ENCODE measurements at places on chromosomes 6 and 20.

DNA sequence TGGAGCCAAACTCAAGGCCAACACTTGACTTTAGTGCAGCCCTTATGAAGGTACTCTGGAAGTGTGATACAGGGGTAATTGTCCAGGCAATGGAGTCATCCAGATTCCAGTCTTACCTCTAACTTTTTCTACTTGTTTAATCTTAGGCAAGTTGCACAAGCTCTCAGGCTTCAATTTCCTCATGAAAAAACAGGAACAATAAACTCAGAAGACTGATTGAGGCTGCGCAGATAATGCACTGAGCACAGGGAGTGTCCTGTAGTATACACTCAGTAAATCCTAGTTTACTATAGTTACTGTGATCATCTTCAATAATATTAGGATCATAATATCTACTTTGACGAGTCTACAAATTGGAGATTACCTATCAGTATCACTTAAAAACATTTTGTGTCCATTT, 127.5 kb upstream of the SMLR1 start:
- DNase-seq = no peak

- DNase-seq = no peak
Measured at GRCh38 chr20:63442100-63442493, 30.4 kb downstream of the KCNQ2 start.

- no peak for DNase-seq
Measured at GRCh38 chr6:2979819-2980464, 8.6 kb upstream of the SERPINB6 start.

- DNase-seq = no peak
Measured at GRCh38 chr6:39840781-39841180, 48.6 kb downstream of the DAAM2 start.

DNA sequence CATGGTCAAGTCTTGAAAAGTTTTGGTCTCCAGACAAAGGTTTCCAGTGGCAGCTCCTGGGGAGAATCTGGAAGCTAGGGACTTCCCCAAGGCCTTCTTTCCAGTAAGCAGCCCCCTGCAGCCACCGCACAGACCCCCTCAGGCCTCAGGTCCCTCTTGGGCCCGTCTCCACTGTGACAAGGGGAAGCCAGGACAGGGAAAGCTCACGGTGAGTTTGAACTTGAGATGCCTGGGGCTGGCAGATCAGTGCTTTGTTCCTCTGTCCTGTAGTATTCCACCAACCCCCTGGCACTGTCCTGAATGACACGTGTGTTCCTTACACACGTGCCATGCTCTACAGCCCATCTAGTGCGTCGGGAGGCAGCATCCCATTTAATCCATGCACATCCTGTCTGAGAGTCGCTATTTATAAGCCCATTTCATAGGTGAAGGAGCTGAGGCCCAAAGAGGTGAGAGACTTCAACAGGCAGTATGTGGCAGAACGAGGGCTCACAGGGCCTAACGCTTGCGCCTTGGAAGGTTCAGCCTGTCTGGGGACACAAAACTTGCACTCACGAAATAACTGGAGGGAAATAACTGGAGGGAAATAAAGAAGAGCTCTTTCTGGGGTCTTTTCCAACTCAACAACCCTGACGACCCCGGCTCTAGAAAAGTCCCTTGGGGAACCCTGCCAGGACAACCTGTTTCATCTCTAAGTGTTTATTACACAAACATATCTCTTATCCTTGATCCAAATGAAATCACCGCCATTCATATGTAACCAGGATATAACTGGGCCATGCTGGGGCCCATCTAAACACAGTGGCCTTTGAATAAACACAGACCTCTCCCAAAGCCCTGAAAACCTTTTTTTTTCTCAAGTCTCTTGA, 123.0 kb downstream of the BANF2 start:
- DNase-seq = no peak

GRCh38 chr20:35461620-35462019, 6.2 kb downstream of the CEP250 start:
- no peak for DNase-seq

GRCh38 chr6:12279322-12280091, 10.7 kb upstream of the EDN1 start:
- no peak for DNase-seq

DNA sequence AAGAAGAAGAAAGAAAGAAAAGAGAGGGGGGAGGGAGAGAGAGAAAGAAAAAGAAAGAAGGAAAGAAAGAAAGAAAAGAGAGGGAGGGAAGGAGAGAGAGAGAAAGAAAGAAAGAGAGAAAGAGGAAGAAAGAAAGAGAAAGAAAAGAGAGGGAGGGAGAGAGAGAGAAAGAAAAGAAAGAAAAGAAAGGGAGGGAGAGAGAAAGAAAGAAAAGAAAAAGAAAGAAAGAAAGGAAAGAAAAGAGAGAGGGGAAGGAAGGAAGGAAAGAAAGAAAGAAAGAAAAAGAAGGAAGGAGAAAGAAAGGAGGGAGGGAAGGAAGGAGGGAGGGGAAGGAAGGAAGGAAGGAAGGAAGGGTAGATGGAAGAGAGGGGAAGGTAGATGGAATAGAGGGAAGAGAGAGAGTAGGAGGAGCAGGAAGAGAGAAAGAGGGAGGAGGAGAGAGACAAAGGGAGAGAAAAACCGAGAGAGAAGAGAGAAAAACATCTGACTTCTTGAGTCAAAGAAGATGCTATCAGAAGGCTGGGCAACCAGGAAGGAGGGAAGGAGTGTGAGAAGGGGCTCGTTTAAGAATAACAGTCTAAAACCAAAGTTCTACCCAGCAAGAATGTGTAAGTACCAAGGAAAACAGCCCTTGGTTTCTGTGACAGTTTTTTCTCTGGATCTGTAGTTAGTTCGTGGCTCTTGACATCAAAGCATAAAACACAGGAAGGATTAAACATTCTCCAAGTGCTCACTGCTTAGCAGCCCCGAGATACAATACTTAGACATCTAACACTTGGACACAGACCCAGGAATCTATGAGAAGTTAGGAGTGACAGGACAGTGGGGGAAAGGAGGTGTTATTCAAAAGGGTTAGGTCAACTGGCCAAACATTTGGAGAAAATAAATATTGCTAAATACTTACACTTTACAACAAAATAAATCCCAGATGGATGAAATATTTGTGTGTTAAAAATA, 131.9 kb upstream of the STMND1 start:
- DNase-seq = no peak

GRCh38 chr6:3102875-3103274, 15.6 kb upstream of the BPHL start:
- no peak for DNase-seq

- DNase-seq = no peak
Measured at GRCh38 chr6:139895205-139895793, 520.9 kb upstream of the CITED2 start.

- DNase-seq = no peak
Measured at GRCh38 chr20:50315586-50316551, 125.2 kb downstream of the CEBPB start.

Measured in globus pallidus (tissue), 1 donor.